ENCODE measurements at places on chromosomes 13 and 19.

DNA sequence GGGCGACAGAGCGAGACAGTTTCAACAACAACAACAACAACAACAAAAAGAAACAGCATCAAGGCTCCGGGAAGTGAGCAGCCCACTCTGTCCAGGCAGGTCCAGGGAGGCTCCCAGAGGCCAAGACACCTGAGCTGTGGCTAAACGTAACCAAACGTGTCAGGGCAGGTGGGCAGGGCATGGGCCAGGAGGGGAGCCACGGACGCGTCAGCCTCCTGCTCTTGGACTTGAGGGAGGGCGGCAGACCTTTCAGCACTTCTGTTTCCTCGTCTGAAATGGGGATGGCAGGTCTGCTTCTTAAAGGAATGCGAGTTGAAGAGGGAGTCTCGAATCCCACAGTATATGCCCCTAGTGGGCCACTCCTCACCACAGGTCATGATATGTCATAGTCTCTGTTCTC lies 53.8 kb downstream of the MYO9B start:
- DNase-seq = no peak

DNA sequence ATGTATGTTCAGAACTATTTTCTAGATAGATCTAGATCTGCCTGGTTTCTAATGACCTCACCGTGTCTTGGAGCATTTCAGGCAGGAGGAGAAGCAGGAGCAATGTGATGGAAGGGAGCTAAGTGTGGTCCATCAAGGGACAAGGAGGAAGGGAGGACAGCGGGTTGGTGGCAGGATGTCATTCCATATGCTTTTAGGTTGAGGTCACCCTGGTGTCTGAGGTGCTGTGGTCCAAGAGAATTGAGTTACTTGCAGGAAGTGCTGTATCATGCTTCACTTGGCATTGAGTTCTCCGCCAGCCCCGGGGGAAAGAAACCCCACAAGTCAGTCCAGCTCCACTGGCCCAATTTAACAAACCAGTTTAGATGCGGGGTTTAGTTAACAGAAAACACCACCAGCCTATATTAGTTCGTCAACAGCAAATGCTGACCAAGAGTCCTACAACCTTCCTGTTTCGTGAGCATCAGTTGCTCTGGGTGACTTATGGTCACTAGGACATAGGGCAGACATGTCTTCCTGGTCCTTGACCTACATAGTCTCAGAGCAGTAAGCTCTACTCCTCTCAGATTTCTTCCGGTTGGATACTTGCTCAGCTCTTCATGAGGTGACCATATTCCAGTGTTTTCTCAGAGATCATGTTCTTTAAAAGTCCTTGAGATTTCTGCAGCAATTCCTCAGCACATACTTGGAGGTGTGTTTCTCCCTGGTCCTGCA lies 79.4 kb downstream of the MBNL2 start:
- DNase-seq = no peak

GRCh38 chr13:46541210-46541609 lies 11.8 kb upstream of the LRCH1 start:
- DNase-seq = no peak

GRCh38 chr19:20367811-20368294 lies 197.7 kb downstream of the ZNF737 start:
- no peak for DNase-seq

DNA sequence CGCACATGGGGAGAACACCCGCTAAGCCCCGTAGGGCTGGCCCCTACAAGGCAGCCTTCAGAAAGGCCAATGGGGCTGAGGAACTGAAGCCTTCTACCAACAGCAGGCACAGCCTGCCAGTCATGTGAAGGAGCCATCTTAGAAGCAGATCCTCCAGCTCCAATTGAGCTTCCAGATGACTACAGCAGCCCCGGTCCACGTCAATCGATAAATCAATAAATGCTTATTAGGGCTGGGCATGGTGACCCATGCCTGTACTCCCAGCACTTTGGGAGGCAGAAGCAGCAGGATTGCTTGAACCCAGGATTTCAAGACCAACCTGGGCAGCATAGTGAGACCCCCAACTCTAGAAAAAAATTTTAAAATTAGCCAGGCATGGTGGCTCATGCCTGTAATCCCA lies 23.0 kb downstream of the TEX101 start:
- no peak for DNase-seq

GRCh38 chr13:69287050-69287698 lies 820.5 kb upstream of the ATXN8OS start:
- DNase-seq = no peak

- no peak for DNase-seq
Observed at GRCh38 chr19:29480507-29480906, 45.3 kb upstream of the VSTM2B start.

- DNase-seq = no peak
Observed at GRCh38 chr19:13537454-13537853, 31.2 kb upstream of the CACNA1A start.

GRCh38 chr19:12156223-12157058 lies at the start of gene ZNF625:
Gene ZNF625, minus strand, starts transcription at chr19:12156734. Its CDS starts 176 bp downstream, at chr19:12156558.
- peak; percentile 58 for DNase-seq

GRCh38 chr13:110470272-110471009 lies 91.1 kb downstream of the RAB20 start:
- DNase-seq = no peak

GRCh38 chr19:45812297-45812696 lies 2.8 kb downstream of the RSPH6A start:
- no peak for DNase-seq

GRCh38 chr13:107379407-107380155 lies 811.6 kb upstream of the ARGLU1 start:
- DNase-seq = peak; percentile 25

DNA sequence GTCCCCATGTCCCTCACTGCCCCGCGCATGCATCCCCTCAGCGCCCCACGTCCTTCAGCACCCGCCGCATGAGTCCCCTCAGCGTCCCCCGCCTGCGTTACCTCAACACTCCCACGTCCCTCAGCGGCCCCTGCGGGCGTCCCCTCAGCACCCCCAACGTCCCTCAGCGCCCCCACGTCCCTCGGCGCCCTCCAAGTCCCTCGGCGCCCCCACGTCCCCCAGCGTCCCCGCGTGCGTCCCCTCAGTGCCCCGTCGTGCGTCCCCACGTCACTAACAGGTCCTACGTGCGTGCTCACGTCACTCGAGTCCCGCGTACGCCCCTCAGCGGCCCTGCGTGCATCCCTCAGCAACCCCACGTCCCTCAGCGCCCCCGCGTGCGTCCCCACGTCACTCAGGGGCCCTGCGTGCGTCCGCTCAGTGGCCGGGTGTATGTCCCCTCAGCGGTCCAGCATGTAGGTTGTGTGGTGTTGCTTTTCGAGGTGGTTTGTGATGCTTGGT lies 19.5 kb upstream of the GAS6 start:
- no peak for DNase-seq

DNA sequence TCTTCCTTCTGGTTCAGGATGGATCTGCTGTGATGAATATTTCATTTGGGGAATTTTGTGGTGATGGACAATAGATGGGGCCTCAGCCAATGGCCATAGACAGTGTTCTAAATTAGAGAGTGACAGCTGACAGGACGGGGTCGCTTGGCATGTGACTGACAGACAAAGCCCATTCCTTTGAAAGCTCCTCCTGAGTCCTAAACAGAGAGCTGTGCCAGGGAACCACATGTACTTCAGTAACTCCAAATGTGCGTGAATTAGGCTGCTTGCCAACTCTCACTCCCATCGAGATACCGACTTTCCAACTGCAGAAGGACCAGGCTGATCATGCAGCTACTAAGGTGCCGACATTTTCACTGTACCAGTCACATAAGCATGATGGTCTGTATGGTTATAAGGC lies 187.7 kb downstream of the SHISA2 start:
- no peak for DNase-seq

DNA sequence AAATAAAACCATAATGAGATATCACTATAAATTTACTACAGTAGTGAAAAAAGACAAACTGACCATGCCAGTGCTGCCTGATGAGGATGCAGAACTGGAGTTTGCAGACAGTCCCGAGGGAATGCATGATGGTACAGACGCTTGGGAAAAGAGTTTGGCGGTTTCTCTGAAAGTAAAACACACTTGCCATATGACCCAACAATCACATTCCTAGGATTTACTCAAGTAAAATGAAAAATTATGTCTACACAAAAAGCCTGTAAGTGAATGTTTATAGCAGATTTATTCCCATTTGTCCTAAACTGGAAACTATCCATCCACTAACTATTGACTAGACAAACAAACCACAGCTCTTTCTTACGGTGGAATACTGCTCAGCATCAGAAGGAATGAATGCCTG lies 271.0 kb downstream of the DNAJC15 start:
- no peak for DNase-seq

- no peak for DNase-seq
Observed at GRCh38 chr19:36488846-36489117, 579 bp downstream of the ZNF566 start.

- DNase-seq = peak; percentile 76
Observed at GRCh38 chr13:30577401-30577852, 40.3 kb upstream of the USPL1 start.

- no peak for DNase-seq
Observed at GRCh38 chr13:23160638-23161480, 19.9 kb upstream of the SGCG start.

- no peak for DNase-seq
Observed at GRCh38 chr19:16612636-16613035, 15.4 kb downstream of the MED26 start.

DNA sequence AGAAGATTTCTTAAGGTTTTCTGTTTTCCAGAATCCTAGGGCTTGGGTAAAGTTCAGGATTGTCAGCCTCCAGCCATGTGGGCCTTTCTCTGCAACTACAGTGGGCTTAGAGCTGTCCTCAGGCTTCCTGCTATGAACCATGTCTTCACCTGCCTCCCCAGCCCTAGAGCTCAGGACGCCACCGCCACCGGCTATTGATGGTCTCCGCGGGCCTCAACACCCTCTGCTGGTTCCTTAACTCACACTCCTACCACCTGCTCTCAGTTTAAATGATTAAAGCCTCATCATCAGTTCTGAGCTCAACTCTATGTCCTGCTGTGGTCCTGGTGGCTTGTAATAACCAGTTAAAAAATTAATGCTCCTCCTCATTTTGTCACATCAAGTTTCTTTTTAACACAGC lies 221.0 kb downstream of the EFNB2 start:
- no peak for DNase-seq

GRCh38 chr13:106287351-106287750 lies 248.1 kb downstream of the EFNB2 start:
- DNase-seq = no peak

DNA sequence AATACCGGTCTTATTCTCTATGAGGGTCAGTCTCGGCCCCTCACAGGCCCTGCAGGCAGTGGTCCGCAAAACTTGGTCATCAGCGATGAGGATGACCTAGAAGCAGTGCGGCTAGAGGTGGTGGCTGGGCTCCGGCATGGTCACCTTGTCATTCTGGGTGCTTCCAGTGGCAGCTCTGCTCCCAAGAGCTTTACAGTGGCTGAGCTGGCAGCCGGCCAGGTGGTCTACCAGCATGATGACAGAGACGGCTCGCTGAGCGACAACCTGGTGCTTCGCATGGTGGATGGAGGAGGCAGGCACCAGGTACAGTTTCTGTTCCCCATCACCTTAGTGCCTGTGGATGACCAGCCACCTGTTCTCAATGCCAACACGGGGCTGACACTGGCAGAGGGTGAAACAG lies 1.8 kb downstream of the FREM2 start:
- no peak for DNase-seq

DNA sequence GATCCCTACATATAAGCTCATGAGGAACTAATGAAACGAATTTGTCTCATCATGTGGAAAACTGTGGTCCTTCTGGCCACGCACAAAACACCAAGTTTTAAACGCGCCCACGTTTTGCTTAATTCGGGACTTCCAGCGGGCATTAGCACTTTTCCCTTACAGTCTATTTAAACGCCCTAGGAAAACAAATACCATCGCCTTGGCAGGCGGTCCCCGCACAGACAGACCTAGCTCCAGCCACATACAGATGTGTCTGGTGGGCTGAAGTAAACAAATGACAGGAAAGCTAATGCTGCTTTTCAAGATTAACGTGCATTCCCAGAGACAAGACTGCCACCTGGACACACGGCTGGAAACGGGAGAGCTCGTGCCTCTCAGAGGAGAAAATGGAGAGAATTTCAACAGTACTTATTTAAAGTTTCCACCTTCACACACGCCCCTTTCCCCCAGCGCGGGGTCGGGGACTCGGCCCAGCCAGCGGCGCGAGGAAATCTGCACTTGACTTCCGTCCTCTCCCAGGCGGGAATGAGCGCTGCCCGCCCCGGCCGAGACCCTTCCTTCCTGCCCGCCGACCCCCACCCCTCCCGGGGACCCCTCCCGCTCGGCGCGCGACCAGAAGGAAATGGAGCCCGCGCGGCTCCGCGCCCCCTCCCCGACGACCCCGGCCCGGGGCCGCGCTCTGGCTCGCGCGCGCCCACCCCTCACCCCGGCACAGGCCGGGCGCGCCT lies 931 bp downstream of the USP12 start:
- no peak for DNase-seq

Measured in kidney epithelial cell (primary cell).